ENCODE measurements at places on chromosomes 12 and 14.

DNA sequence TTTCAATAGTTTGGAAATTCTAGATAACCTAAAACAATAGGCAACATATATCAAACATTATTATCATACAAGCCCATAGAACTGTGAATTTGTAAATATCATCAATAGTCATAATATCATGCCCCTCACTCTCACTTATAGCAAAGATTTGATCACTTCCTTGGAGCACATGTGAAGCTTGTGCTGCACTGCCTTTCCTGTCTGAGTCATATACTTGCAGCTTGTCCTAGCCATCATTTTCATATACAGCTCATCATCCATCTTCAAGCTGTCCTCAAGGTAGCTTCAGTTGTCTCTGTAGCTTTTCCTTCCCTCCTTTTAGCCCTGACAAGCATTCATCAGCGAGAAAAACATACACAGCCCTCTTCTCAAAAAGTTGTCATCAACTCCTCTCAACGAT is 746.5 kb upstream of the FOXG1 start:
- DNase-seq: no peak

GRCh38 chr14:92600318-92601053 is 86.9 kb downstream of the RIN3 start:
- DNase-seq: no peak

DNA sequence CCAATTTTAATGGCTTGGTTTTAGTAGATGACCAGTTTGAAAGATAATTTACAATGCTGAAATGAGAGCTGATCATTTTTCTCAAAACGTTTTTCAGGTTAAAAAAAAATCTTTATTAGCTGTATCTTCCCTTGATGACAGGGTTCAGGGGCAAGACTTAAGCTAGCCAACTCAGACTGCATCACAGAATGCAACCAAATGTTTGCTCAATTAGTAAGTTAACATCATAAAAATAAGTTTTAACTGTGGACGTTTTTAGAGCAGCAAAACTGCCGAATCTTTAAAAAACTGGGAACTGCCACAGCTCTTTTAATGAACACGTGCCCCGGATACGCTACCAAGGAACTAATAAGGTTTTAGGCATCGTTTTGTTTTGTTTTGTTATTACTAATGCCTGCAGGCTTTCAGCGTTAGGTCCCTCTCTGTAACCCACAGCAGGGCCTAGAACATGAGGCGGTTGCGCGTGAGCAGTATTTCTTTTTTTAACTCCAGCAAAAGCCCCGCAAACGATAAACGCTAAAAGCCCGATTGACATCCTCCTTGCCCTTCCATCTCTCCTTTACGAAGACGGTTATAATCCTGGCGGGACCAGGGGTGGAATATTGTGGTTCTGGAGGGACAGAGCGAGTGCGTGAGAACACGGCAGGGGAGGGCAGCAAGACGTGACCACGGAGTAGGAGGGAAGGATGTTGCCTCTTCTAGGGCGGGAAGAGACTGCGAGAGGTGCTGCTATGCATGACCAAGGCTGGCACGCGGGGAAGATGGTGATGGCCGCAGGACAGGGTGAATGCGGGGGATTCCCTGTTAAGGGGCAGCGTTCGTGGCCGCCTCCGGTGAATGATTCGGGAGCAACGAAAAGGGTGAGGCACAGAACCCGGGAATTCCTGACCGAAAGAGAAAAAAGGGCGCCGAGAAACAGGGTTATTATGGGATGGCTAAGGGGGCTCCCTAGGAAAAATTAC is 652 bp downstream of the SUPT16H start:
- DNase-seq: peak; percentile 2

- no peak for DNase-seq
These were observed 17.1 kb downstream of the DEGS2 start for GRCh38 chr14:100142073-100143040.

GRCh38 chr12:11836282-11837151 is 187.0 kb downstream of the ETV6 start:
- no peak for DNase-seq

- no peak for DNase-seq
These were observed 47.6 kb downstream of the PRICKLE1 start for GRCh38 chr12:42541965-42542364.

DNA sequence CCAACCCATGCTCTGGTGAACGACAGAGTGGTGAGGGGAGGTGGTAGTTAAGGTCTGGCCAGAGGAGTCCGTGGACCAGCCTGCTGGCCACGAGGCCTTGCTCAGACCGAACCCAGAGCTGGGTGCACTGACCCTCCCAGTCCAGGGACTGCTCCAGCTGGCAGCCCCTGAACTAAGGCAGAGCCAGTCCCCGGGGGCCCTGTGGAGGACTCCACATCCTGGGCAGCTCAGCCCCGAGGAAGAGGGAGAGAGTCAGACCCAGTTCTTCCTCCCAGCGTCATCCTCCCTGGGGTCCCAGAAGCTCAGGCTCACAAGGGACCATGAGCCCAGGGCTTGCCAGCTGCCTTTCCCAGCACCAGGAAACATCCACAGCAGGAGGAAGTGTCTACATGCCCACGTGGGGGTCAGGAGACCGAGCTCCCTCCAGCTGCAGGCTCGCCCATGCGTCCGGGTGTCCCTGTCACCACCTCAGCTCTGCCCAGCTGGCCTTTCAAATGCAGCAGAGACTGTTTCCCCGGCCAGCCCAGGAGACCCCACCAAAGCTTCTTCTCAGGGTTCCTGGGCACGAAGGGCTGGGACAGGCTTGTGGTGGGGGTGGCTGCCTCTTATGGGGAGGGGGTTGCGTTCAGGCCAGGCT is 194.4 kb downstream of the KIF26A start:
- DNase-seq: no peak

GRCh38 chr12:388012-388411 is 1.1 kb downstream of the KDM5A start:
- no peak for DNase-seq

GRCh38 chr12:50261654-50262053 is 21.7 kb downstream of the LIMA1 start:
- no peak for DNase-seq

- no peak for DNase-seq
These were observed 13.9 kb downstream of the CSRP2 start for GRCh38 chr12:76864791-76865400.

- DNase-seq: no peak
These were observed 10.8 kb upstream of the IPO8 start for GRCh38 chr12:30706476-30706875.

GRCh38 chr12:116287842-116288301 is 10.4 kb upstream of the MED13L start:
- DNase-seq: no peak

GRCh38 chr14:45089813-45090212 is 5.9 kb downstream of the PRPF39 start:
- no peak for DNase-seq

- DNase-seq: no peak
These were observed 37.9 kb downstream of the MDM1 start for GRCh38 chr12:68294251-68294650.

GRCh38 chr12:10196210-10196609 is 16.5 kb upstream of the GABARAPL1 start:
- no peak for DNase-seq

DNA sequence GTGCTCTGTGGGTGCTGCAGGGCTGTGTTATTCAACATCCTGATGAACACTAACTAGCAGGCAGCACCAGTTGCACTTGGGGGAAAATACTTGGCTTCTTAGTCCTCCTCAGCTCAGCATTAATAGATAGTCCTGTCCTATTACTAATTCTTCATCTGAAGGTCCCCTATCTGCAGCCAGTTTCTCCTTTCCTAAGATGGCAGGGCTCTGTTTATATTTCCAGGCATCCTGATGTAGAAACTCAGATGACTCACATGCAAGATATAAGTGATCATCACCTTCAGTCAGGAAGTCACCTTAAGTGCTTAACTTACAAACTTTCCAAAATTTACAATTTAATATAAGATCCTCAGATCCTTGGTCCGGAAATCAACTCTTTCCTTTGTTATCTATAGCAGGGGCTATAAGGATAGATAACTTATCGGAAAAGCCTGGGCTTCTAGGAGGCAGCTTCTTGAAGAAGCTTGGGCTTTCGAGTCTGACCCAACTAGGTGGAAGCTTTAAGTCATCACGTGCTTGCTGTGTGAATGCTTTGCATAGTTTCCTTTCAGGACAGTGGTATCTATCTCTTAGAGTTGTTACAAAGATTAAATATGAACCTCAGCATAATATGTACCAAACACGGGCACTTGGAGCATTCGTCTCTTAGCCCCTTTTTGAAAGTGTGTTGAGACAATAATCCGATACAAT is 181.0 kb upstream of the GRIP1 start:
- no peak for DNase-seq

DNA sequence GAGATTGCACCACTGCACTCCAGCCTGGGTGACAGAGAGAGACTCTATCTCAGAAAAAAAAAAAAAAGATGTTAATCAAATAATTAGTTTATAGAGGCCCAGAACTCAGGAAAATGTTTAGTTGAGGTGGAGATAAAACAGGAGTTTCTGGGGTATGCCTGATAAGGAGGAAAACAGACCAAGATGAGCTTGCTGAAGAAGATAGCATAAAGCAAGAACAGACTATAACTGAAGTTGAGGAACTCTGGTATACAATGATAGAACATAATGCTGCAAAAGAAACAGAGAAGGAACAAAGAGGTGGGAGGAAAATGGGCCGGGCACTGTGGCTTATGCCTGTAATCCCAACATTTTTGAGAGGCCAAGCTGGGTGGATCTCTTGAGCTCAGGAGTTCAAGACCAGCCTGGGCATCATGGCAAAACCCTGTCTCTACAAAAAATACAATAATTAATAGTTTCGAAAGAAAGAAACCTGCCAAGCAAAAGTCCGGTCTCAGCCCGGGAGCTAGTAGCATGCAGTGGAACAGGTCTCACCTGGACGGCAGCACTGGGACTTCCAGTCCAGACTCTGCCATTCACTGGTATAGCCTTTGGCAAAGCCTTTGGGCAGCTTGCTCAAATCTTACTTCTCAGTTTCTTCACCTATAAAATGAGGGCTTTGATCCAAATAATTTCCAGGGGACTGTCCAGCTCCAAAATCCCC is 25.4 kb downstream of the SLC35E3 start:
- no peak for DNase-seq

DNA sequence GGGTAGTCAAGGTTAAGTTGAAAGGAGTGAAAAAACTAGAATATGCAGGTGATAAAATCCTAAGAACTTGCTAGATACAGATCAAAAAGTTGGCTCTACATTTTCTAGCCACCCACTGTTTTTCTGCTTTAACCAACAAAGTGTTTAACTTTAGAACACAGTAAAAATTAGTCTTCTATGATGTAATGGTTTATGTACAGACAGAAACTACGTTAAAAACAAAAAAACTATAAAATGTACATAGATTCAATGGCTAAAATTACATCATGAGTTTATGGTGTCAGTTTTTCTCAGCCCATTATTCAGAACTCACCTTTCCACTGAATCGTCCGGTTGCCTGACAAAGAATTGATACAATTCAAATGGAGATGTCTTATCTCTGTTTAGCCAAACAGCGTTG is 2.1 kb downstream of the YARS2 start:
- DNase-seq: no peak

GRCh38 chr14:69675877-69676416 is 64.6 kb downstream of the SUSD6 start:
- no peak for DNase-seq

- DNase-seq: no peak
These were observed 2.0 kb upstream of the IRAK3 start for GRCh38 chr12:66187036-66187435.

- no peak for DNase-seq
These were observed 119.8 kb upstream of the SCAF11 start for GRCh38 chr12:46110223-46110611.

- DNase-seq: no peak
These were observed 78.4 kb downstream of the EP400 start for GRCh38 chr12:132028111-132028510.

- DNase-seq: no peak
These were observed 7.1 kb upstream of the CCDC175 start for GRCh38 chr14:59583755-59584154.

GRCh38 chr12:29317556-29318363 is 63.2 kb downstream of the ERGIC2 start:
- DNase-seq: no peak

DNA sequence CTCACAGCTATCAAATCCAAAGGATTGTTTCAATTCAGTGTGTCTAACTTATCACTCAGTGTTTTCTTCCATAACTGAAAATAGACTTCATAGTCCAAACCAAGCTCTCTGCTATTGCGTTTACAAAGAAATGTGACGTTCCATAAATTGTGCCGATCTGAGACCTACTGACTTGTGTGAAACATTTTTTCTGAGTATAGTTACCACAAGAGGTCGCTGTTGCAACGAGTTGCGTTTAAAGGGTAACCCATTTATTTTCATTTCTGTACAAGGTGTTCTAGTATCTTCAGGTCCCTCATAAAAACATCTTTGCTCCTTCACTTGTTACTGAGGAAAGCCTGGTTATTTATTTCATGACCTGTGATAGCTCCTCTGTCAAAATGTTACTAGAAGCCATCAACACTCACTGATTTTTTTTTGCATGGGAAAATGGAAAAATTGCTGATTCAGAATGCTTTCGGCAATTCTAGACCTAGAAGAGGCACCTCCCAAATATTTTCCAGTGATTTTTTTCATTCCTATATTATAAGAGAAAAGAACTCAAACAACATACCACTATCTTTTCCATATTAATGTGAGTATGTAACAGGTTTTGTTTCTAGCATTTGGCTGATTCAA is 60.9 kb upstream of the OR4E1 start:
- DNase-seq: no peak

DNA sequence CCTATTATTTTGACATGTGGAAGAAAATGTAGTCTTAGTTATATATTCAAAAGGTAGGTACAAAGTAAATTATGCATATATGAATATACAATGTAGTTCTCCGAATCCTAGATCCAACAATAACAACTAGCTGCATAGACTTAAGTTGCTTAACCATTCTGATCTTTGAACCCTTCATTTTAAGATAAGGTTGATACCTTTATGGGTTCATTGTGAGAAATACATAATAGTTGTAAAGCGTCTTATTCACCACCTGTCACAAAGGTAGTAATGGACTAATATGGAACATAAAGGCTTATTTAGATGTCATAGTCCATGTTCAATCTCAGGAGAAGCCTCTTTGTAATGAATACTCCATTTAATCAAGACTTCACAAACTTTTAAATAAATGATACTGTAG is 263.6 kb downstream of the TMTC2 start:
- no peak for DNase-seq

DNA sequence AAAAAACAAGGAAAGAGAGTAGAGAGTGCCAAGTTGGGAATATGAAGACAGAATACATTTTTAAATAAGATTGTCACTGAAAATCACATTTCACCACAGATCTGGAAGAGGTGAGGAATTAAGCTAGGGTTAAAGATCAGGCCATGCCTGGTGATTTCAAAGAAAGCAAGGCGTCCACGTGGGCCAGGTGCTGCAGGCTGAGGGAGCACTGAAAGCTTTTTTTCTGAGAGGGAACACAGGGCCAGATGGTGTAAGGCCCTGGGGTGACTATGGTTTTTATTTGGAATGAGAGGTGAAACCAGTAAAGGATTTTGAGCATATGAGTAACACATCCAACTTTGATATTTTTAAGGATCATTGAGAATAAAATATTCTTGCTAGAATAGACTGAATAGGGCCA is 20.9 kb downstream of the SYT1 start:
- DNase-seq: no peak

DNA sequence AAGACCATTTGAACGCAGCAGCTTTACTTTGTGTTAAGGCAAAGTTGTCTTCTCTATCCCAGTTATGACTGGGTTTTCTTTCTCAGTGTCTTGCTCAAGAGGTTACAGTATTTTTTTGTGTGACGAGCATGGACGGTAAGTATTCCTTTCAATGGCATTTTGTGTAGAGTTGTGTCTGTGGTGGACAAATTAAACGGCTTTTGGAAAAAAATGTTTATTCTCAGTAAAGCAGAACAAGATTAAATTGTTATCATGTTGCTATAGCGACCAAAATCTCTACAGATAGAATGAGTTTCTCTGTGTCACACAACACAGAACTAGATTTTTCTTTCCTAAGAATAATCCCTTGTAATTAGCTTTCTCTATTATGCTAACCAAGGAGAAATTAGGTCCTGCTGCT is 417.1 kb downstream of the AEBP2 start:
- DNase-seq: no peak

All from stimulated activated CD4-positive, alpha-beta T cell treated with anti-CD3 and anti-CD28 coated beads, Interleukin-1b, Interleukin-23, amount 100 ng/mL, for 1 hour (primary cell).